ENCODE measurements at places on chromosomes 1 and 21.

GRCh38 chr1:207844371-207844770 is 66.6 kb downstream of the CD34 start:
- no peak for DNase-seq

DNA sequence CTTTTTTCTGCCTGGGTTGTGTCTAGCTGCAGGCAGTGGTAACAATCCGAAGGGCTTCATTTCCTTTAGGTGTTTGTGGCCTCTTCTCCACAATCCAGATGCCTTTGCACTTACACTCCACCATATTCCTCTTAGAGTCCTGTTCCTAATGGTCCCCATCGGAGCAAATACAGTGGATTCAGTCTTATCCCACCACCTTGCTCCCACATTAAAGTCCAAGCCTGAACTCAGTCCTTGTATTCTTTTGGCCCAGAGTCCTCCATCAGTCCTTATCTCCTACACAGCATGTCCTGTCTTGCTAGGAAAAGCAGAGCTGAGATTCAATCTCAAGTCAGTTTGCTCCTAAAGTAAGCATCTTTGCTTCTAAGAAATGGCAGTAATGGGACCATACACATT is 8.8 kb downstream of the CYP2J2 start:
- no peak for DNase-seq

- DNase-seq, result no peak
Observed at GRCh38 chr21:42837421-42838211, 41.7 kb downstream of the WDR4 start.

DNA sequence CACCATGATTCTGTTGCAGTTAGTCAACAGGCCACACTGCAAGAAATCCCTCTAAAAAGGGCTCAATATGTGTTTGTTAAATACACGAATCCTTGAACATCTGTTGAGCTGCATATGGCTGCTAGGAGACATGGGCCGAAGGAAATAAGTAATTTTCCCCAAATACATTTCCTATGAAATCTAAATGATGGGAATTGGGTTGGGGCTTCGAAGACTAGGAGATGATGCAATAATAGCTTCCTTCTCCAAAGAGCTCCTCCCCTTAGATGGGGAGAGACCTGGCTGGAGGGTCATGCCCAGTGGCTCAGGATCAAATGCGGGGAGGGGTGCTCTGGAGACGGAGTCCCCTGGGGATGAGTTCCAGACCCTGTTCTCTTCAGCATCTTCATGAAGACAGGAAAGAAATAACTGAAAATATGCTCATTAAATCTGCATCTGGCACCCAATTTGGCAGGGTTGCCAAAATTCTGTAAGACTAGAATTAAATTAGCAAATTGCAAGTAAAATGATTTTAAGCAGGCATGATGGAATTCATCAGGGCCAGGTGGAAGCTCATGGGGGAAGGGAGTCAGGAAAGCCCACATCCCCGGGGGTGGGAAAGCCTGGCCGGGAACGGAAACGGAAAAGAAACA is 165.0 kb upstream of the EDN2 start:
- DNase-seq, result no peak

DNA sequence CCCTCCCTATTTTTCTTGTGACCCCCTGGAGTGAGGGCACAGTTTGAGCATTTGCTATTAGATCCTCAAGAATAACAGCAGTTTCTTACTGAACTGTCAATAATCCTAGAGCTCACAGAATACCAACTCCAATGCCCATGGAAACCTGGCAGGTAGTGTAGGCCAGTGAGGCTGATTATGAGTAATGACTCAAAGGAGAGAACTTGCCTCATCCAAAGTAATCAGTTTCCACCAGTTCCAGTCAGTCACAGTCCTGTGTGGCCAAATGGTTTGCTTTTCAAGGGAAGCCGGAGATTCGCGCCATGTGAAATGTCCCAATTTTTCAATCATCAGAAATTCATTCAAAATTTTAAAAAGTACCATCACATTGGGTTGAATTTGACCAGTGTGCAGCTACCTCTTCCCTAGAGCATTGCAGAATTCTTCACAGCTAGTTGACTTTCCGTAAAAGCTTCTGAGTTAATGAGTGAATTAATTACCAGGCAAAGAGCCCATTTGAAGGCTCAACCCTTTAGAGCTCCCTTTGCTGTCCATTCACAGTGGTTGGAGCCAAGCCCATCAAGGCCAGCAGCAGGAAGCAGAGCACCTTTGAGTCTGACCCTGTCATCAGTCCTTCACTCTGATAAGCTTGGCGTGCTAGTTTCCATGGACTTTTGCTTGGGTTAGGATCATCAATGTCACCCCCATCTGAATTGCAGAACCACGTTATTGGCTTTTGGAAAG is 170.3 kb downstream of the KAZN start:
- no peak for DNase-seq

- peak; percentile 56 for DNase-seq
Observed at GRCh38 chr1:235018161-235018560, 110.5 kb downstream of the TOMM20 start.

GRCh38 chr1:95179205-95179986 is 54.6 kb upstream of the RWDD3 start:
- DNase-seq, result no peak

GRCh38 chr21:45830720-45831366 is 150.7 kb upstream of the COL6A1 start:
- no peak for DNase-seq

DNA sequence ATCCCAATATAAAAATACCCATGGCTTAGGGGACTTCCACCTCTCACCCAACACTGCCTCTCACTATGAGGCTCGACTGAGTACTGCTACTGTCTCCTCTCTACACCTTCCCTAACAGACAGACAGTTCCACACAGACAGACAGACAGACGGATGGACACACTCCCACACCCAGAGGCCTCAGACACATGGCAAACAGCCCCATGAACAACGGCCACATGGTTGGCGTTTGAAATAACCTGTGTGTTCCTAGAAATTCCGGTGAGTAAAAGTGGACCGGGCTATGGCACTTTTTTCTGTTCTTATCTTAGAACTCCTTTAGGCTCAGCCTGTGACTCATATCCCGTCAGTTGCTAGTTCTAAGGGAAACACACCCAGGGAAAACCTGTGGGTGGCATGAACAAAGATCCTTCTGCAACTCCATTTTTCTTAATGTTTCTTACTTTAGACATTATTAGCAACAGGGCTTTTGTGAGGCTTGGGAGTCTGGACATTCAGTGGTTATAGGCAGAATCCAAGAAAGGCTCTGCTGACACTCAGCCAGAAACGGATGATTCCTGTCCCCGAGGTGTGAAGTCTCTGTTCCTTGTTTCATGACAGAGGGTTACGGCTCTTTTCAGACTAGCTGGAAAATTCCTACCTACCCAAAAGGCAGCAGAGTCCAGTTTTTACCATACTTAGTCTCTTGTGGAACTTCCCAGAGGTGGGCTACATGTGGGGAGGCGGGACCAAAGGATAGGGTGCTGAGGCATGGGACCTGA is 90.5 kb upstream of the TLR5 start:
- no peak for DNase-seq

All from tibial artery (tissue), 4 donors.